ENCODE measurements at places on chromosomes 12 and 14.

DNA sequence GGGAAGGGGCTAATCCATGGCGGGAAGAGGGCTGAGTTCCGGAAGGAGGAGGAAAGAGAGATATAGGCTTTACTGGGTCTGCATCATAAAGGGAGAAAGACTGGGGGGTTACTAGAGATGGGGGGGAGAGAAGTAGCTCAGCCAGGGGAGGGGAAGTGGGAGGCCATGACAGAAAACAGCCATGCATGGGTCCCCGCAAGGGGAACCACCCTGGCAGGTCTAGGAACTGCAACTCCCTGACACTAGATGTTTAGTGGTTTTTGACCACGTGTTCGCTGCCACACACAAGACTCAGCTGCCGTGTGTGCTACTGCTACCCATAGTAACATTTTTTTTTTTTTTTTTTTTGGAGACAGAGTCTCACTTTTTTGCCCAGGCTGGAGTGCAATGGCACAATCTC lies 145.0 kb downstream of the RIMBP2 start:
- DNase-seq, result no peak

GRCh38 chr14:84065811-84066210 lies 1464.1 kb upstream of the FLRT2 start:
- DNase-seq, result no peak

DNA sequence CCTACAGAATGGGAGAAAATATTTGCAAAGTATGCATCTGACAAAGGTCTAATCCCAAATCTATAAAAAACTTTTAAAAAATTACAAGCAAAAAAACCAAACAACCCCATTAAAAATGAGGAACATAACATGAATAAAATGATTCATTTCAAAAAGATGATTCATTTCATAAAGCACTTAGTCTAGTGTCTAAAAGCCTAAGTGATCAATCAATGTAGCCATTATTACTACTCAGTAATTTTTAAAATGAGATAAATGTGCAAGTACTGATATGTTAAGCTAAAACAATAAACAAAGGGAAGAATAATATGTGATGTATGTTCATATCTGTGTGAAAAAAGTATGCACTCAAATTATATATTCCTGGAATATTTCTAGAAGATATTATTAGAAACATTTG lies 119.1 kb upstream of the GARIN6 start:
- no peak for DNase-seq

DNA sequence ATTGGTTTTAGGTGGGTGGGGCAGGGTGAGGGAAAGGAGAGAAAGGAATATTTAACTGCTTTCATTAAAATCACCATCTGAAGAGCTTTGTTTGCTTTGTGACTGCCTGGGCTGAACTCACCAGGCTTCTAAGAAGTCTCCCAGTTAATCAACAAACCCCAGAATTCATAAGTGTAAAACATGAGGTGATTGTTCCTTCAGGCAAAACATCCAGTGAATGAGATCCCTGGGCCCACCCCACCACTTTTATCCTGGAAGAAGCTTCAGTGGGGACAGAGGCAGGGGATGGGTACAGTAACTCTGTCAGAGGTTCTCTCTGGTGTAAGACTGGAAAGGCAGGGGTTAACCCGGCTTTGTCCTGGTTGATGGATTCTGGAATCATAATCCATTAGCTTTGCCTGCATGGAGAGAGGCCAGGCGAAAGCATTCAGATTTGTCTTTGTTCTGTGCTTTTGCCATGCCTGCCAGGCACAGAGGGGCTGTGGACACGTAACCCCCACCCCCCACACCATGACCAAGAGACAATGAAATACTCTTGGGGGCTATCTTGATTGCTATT lies 16.7 kb downstream of the PDE1B start:
- no peak for DNase-seq

DNA sequence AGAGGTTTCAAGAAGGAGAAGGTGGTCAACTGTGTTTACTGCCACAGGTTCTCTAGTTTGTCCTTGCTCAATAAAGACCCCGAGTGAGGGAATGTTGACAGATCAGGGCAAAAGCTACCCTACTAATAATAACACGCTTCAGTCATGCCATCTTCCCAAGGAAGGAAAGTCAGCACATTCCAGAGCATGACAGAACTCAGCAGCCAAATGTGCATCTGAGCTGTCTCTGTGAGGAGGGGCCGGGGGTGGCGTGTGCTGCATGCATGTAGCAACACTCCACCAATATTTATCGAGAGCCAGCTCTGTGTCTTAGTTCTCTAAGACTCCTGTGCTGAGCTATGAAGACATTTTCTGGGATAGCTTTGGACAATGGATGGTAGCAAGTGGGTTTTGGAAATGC lies 260.4 kb downstream of the DPF3 start:
- DNase-seq, result no peak

DNA sequence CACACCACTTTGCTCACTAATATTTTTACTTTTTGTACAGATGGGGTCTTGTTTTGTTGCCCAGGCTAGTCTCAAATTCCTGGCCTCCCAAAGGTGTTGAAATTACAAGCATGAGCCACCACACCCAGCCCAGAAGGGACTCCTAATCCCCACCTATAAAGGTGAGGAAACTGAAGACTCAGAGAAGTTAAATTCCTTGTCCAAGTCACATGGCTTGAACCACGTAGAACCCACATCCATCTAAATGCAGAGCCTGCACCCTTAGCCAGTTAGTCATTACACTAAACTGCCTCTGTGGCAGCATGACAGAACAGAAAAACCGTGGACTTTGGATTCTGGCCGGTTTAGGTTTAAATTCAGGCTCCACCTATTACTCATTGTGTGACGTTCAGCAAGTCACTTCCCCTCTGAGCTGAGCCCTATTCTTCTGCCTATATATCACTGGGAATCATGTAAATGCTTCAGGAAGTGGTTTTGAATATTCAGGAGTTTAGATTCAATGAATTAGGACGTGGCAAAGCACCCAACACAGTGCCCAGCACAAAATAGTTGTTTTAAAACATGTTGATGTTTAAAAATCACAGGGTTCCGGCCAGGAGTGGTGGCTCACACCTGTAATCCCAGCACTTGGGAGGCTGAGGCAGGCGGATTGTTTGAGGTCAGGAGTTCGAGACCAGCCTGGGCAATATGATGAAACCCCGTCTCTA lies 3.0 kb upstream of the CORO1C start:
- DNase-seq, result no peak

DNA sequence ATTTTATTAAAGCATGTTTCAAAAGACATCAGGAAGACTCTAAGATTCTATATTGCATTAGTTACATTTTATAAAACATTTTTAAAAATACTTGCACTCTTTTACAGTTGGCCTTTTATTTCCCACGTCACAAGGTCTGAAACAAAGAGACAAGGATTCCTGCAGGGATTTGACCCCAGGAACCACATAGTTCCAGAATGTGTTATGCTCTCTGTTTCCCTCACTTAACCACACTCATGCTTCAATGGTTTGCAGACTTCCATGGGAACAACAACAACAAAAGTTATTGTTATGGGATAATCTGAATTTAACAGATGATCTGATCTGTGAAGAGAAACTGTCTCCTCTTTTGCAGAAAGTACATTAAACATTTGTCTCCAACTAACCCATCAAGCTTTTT lies 104.3 kb upstream of the PPFIA2 start:
- no peak for DNase-seq

All from uterus (tissue), 4 donors.